ENCODE measurements at places on chromosomes 2 and 18.

DNA sequence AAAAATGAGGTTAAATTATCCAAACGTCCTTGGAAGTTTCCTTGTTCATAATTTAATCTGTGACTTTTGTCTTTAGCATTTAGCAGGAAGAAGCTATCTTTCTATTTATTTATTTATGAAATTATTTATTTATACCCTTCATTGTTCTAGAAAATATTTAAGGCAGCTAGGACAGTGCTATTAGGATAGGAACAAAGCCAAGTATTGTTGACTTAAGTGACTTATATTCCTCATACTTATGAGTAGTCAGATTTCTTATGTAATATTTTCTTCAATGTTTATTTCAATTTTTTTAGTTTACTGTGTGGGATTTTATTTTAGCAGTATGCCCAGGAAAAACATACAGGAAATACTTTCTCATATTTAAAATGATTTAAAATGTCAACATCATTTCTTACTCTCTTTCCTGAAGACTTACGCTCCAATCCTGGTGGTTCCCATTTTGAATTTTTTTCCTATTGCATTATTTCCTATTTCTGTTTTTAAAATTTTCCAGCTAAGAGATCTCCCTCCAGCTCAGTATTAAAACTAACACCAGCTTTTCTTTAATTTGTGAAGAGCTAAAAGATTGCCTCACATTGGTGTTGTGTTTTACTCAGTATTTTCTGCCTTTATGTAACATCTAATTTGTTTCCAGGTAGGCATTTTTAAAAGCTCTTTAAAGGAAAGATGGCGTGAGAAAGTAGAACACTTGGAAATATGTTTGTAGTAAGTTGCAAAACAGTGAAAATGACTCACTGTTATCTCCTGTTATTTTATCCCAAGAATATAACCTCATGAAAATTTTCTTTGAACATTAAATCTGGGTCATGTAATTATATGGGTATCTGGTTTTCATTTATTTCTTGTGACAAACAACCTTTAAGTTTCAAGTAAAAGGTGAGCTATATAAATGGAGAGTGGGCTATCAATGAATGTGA is 32.2 kb downstream of the MAPRE2 start:
- DNase-seq, result no peak

DNA sequence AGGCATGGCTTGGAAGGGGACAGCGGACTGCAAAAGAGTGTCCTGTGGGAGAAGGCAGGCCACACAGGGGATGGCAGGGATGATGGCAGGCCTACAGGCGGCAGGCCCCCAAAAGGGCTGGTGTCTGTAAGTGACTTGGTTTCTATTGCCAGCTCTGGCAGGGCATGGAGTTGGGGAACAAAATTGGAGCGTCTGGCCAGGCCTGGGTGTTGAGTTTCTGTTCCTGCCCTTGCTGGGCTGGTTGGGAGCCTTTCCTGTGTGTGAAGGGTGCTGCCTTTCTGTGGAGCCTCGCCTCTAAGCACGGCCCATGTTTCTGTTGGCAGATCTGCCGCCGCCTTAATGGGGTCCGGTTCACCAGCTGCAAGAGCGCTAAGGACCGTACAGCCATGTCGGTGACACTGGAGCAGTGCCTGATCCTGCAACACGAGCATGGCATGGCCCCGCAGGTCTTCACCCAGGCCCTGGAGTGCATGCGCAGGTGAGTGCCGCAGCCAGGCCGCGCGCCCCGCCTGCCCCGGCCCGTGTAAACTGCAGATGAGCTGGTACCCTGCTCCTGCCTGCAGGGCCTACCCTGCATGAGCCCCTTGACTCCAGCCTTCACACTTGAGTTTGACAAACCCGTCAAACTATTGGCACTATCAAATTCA is 31.5 kb downstream of the COA5 start:
- DNase-seq, result peak; percentile 43

- no peak for DNase-seq
Observed at GRCh38 chr2:208820014-208820688, 413.6 kb downstream of the PTH2R start.

DNA sequence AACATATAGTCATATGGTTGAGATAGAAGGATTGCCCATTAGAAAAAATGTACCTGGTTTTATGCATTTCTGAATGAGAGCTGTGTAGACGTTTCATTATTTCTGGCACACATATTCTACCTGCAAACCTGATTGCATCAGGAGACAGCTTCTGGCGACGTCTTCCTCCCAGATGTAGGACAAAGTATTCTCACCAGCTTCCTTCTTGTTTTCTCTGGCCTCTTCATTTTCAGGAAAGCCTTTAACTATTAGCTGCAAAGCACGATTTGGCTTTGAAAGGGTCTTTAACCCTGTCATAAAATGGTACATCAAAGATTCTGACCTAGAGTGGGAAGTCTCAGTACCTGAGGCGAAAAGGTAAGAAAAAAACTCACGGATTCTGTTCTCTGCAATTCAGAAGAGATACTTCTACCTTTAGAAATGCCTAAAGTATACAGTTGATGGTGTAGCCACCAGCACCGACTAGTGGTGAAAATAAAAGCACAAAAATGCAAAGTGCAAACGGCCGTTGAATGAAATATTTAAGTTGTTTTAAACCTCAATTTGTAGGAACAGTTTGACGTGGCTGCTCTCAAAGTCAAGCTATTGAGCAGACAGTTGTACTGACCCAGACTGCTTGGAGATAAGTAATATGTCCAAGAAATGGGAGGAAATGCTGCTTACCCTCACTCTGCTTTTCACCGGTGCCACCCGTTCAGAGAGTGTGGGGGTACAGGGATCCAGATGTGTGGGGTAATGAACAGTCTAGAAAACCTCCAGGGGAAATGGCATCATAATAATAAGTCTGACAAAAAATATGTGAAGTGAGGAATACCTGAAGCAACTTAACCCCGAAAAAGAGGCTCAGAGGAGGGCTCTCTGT is 20.2 kb downstream of the IL18RAP start:
- no peak for DNase-seq

DNA sequence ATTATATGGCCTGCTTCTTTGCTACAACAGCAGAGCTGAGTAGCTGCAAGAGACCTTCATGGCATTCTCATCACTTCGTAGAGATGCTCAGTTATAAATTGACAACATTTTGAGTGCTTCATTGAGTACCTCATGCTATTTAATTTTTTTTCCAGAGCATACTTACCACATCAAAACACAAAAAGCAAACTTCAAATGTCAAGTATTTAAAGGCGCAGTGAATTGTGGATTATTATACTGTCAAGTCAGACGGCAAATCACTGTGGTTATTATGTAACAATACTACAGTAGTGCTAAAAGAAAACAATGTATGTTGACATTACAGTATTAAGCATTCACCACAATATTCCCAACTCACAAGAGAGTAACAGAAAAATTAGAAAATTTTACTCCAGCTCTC is 12.5 kb downstream of the ZC3H8 start:
- no peak for DNase-seq
